ENCODE measurements at places on chromosomes 16 and 17.

- no peak for DNase-seq
These were observed 390 bp downstream of the ZNRF1 start for GRCh38 chr16:74999219-74999608.

DNA sequence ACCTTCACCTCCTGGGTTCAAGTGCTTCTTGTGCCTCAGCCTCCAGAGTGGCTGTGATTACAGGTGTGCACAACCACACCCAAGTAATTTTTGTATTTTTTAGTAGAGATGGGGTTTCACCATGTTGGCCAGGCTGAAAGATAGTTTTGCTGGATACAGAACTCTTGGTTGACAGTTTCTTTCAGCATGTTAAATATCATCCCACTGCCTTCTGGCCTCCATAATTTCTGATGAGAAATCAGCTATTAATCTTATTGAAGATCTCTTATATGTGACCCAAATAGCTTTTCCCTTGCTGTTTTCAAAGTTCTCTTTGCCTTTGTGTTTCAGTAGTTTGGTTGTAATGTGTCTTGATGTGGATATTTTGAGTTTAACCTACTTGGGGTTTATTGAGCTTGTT is 50.3 kb upstream of the BRD7 start:
- no peak for DNase-seq

GRCh38 chr17:13476720-13477119 is 125.0 kb downstream of the HS3ST3A1 start:
- DNase-seq: no peak

GRCh38 chr17:4340914-4341615 is 25.4 kb downstream of the UBE2G1 start:
- peak; percentile 56 for DNase-seq

- no peak for DNase-seq
These were observed 78.6 kb downstream of the SDR42E1 start for GRCh38 chr16:81932668-81933067.

- no peak for DNase-seq
These were observed 8.7 kb upstream of the BEAN1 start for GRCh38 chr16:66418165-66418962.

- no peak for DNase-seq
These were observed 10.0 kb downstream of the BTBD17 start for GRCh38 chr17:74351552-74352210.

GRCh38 chr17:78125138-78125913 is 3.2 kb downstream of the TMC6 start:
- no peak for DNase-seq

DNA sequence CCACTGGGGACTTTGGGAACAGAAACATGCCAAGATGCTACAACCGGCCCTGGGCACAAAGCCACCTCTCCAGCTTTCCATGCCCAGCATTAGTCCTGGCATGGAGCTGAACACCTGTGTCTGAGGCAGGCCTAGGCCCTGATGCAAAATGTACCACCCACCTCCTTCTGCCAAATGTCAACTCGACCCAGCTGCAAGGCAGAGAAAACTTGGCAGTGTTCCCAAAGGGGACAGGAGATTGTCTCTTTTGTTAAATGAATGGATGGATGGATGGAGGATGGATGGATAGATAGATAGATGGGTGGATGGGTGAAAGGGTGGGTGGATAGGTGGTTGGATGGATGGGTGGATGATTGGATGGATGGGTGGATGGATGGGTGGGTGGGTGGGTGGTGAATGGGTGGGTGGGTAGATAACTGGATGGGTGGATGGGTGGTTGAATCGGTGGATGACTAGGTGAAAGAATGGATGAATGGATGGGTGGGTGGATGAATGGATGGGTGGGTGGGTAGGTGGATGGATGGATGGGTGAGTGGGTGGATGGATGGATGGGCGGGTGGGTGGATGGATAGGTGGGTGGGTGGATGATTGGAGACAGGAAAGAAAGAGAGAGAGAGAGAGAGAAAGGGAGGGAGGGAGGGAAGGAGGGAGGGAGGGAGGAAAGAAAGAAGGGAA is 73.4 kb upstream of the TNRC6C start:
- DNase-seq: peak; percentile 74

GRCh38 chr17:62937606-62938005 is 28.4 kb upstream of the TANC2 start:
- DNase-seq: no peak

- no peak for DNase-seq
These were observed 31.9 kb downstream of the PPL start for GRCh38 chr16:4904942-4905615.

- no peak for DNase-seq
These were observed 928.7 kb upstream of the SOX9 start for GRCh38 chr17:71192039-71192555.

DNA sequence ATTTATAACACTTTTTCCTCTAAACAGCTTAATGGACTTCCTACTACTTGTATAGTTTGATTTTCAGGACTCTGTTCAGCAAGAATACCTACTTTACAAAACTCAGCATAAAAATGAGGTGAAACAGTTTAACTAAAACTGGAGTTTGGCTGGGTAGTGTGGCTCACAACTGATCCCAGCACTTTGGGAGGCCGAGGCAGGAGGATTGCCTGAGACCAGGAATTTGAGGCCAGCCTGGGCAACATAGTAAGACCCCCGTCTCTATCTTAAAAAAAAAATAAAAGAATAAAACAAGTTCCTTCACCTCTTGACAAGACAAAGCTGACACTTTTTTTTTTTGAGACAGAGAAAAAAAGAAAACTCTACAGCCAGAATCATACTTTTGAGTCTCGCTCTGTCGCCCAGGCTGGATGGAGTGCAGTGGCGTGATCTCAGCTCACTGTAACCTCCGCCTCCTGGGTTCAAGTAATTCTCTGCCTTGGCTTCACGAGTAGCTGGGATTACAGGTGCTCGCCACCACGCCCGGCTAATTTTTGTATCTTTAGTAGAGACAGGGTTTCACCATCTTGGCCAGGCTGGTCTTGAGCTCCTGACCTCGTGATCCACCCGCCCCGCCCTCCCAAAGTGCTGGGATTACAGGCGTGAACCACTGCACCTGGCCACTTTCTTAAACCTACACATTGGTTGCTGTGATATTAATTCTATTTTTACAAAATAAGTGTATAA is 2.6 kb downstream of the PDF start:
- no peak for DNase-seq

DNA sequence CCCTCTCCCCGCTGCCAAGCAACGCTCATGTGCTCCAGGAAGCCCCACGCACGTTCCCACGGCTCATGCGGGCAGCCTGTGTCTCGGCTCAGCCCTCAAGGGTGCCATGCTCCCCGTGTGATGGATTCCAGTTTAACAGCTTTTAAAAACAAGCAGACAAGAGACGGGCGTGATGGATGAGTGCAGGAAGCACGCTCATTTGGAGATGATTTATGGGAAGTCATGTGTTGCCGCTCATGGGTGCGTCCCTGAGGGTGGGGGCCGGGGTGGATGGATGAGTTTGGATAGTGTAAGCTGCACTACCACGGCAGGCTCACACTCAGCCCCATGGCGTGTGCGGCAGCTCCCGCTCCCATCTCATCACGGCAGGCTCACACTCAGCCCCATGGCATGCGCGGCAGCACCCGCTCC is 132.8 kb downstream of the RBFOX3 start:
- no peak for DNase-seq

DNA sequence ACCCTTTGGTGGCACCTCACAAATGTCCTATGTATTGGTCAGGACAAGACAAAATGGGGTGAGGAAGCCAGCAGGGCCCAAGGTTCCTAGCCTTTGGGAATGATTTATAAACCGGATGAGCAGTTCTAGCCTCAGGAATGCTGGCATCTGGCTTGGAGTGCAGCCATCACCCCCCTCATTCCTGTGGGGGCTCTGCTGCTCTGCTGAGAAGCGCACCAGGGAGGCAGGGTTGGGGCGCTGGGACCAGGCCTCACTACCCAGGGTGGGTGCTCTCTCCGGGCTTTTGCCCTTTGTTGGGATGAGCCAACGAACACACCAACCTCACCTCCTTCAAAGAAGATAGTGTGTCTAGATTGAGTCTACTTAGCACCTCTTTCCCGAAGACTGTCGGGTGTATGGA is 39.2 kb downstream of the TMEM11 start:
- no peak for DNase-seq

GRCh38 chr17:48738803-48739526 is 10.4 kb upstream of the HOXB13 start:
- no peak for DNase-seq

- peak; percentile 83 for DNase-seq
These were observed 434.5 kb downstream of the SHISA9 start for GRCh38 chr16:13335879-13336278.

DNA sequence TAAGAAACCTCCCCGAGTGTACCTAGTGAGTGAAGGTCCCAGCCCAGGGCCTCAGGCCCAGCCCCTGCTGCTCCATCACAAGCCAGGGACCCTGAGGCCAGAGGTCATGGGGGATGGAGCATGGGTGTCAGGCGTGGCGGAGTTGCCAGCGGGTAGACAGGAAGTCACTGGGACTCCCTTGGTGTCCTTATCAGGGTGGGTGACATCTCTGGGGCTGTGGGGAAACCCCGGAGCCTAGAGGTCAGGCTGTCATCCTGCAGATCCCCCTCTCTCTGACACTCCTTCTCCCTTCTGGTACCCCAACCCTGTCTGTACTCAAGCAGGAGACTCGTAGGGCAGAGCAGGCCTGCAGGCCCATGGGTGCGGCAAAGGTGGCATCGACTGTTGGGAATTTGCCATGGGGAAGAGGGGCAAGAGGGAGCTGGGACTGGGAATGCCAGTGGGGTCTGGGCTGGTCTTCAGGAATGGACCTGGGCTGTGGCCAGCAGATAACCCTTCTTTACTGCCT is 10.8 kb upstream of the ADGRG1 start:
- DNase-seq: no peak

- DNase-seq: no peak
These were observed 74.6 kb downstream of the N4BP1 start for GRCh38 chr16:48535369-48535787.

DNA sequence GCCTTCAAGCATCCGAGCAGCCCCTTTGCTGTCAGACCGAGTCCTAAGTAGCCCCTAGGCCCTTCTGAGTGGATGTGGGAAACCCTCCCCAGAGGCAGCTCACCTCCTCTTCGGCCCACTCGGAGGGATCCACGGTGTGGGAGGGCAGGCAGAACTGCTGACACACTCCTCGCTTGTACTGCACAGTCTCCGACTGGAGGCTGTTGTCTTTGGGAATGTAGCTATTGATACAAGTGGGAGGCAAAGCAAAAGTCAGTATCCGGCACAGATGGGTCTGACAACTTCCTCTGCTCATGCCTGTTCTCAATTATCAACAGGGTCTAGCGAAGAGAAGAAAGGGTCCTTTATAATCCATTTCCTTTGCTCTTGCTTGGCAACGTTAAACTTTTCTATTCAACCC is 25.9 kb upstream of the FOXJ1 start:
- DNase-seq: no peak

DNA sequence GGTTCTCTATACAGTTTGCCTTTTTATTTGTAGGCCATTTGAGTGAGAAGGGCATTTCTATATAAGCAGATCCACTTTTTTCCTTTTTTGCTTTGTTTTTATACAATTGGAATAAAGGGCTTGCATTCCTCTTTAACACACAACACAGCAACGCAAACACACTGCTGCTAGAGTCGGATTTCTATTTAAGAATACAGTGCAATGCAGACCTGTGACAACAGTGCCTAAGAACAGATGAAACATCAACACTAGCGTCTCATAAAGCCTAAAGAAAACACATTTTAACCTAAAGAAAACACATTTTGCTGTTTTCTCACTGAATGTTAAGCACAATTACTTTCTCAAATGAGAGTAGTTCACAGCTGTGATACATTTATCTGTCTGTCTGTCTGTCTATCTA is 1141.1 kb downstream of the CDH11 start:
- DNase-seq: no peak

DNA sequence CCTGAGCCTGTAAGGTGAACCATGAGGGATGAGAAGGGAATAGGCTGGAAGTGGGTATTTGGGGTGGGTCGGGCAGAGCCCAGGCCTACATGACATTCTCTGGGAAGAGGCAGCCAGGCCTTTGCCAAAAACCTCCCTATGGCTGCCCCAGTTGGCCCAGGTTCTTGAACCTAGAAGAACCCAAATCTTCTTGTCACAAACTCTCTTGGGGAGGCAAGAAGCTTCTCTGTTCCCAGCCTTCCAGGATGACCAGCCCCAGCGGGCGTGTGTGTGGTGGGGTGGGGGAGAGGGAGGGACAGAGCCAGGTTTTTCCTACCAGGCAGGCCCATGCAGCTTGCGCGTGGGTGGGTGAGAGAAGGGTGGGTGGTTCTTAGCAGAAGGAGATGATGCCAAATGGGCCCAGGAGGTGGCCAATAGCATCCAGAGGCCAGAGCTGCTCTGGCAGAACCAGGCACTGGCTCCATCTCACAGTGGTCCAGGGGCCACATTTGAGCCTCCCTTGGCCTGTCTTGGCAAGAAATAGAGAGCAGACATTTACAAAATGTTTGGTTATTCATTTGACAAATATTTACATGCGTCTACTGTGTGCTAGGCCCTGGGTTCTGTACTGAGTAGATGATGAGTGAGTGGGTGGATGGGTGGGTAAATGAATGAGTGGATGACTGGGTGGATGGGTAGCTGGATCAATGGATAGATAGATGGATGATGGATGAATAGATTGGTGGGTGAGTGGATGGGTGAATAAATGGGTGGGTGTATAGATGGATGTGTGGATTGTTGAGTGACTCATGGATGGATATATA is 44.3 kb upstream of the PLCG2 start:
- no peak for DNase-seq

- peak; percentile 47 for DNase-seq
These were observed 13.5 kb upstream of the DHRS13 start for GRCh38 chr17:28916302-28916934.

DNA sequence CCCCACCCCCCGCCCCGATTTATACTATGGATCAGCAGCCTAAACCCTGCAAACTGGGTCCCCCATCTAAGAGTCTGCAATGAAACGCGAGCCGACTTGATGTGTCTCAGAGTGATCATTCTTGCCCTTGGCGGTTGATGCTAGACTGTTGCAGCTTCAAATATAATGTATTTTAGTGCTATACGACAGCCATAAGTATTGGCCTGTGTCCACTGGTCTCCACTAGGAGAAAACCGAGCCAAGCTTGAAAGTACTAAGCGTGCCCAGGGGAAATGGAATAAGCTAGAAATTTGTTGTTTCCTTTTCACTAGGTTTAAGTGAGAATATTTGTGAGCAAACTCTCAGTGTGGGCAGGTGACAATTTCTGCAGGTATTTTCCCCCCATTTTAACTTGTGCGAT is 711.2 kb downstream of the MAF start:
- no peak for DNase-seq

- DNase-seq: no peak
These were observed 186.3 kb upstream of the NLRP1 start for GRCh38 chr17:5770441-5771270.

- no peak for DNase-seq
These were observed 20.4 kb upstream of the HOXB13 start for GRCh38 chr17:48748718-48749566.

Data from NCI-H2171 treated with DMSO at 0.1 percent for 48 hours (cell line).